ACHN (cell line): ENCODE measurements at places on chromosomes 2 and 18.

DNA sequence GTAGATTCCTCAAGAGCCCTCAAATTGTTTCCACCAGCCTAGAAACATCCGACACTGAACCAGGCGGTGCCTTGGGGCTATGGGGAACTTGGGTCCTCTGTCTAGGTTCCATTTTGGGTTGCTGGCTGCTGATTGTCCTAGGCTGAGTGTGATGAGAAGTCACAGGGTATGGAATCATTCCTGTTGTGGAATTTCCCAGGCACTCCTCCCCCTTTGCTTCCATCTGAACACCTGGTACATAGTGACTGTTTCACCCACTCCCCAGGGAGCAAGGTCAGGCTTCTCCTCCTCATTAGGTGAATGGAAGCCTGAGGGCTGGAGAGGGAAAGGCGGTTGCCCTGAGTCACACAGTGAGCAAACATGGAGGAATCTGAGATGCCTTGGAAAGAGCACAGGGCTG is 4.5 kb downstream of the KIF3C start:
- peak; percentile 73 for DNase-seq

DNA sequence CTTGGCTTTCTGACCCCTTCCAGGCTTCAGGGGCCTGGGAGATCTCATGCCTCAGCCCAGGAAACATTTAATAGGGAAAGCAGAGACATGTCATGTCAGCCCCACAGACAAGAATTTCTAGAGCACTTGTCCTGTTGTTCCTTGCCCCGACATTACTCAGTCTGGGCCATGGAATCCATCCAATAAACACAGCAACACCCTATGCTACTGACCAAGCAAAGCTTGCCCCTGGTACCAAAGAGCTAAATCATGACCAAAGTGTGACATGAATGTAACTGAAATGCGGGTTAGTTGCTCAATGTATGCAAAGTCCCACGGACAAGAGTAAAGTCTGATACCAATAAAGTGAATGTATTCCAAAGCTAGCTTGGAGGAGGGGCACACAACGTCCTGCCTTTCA is 35.1 kb downstream of the EHD3 start:
- DNase-seq, result no peak

- no peak for DNase-seq
These were observed 42.8 kb upstream of the PTMA start for GRCh38 chr2:231665245-231666170.

DNA sequence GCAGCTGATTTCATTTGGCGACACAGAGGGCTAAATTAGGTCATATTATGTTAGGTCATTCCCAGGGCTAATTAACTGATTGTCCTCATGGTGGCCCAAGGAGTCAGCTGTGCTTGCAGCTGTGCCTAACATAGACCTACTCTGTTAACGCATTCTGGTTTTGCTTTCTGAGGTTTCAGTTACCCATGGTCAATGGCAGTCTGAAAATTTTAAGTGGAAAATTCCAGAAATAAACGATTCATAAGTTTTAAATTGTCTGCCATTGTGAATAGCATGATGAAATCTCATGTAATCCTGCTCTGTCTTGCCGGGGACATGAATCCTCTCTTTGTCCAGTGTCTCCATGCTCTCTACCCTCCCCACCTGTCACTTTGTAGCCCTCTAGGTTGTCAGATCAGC is 168.7 kb downstream of the KCNS3 start:
- no peak for DNase-seq

DNA sequence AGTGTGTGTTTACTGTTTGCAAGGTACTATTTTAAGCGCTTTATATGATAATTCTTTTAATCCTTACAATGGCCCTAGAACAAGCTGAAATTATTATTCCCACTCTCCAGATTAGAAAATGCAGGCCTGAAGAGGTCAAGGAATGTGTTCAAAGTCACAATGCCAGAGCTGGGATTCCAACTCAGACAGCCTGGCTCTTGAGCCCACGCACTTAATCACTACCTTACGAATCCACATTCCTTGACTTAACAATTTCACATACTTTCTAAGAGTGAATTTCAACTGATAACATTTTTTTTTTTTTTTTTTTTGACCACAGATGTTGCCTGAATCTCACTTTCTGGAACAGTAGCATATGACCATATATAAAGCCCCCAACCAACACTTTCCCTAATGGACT is 400.3 kb downstream of the NCKAP5 start:
- no peak for DNase-seq

GRCh38 chr18:11293794-11294193 is 144.4 kb upstream of the PIEZO2 start:
- DNase-seq, result no peak

- no peak for DNase-seq
These were observed 62.6 kb upstream of the FN1 start for GRCh38 chr2:215498431-215498830.

- DNase-seq, result no peak
These were observed 68.8 kb downstream of the CLHC1 start for GRCh38 chr2:55163274-55163721.

- no peak for DNase-seq
These were observed 10.7 kb downstream of the CYRIA start for GRCh38 chr2:16654833-16655444.

GRCh38 chr18:8416212-8417019 is 192.8 kb upstream of the RAB12 start:
- no peak for DNase-seq

DNA sequence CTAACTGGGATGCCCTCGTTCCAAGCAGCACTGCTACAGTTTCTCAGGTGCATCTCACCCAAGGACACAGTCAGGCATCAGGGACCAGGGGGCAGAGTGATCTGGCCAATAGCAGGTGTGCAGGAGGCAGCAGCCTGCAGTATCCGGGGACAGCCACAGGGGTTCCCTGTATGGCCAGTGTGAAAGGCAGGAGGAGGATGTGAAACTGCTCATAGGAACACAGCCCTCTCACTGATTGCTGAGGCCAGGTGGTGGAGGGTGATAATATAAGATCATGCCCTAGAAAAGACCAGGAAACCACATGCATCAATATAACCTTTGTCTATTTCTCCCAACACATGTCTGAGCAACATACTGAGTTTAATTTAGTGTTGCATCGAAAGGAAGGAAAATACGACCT is 112.7 kb upstream of the TACR1 start:
- no peak for DNase-seq

DNA sequence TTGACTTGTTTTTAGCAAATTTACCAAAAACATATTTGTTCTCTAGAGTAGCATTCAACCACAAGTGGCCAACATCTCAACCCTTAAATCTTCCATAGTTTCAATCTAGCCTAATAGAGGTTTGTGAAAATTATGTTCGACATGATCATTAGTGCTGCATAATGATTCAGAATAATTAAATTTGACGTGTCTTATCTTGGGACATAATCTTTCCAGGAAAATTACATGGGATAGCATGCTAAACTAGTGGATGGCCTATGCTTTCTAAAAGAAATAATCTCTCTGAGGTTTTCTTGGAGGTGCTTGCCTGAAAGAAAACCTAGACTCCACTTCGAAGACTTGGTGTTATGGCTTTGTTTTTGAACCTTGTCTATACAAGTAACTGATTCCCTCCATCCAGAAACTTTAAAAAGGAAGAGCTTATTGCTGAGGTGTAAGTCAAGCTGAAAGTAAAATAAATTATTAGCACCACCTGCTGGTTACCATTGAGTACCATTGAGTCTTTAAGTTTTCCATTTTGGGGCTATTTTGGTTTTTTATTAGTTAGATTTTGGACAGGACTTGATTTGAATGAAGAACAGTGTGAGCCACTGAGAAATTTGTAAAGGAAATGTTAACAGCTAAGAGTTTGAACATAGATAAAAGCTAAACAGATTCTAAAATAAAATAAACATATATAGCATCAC is 32.7 kb downstream of the COX7A2L start:
- DNase-seq, result peak; percentile 32

- no peak for DNase-seq
These were observed 200.6 kb downstream of the NAPG start for GRCh38 chr18:10726198-10727068.

- no peak for DNase-seq
These were observed 292.3 kb upstream of the ID2 start for GRCh38 chr2:8389431-8390108.

DNA sequence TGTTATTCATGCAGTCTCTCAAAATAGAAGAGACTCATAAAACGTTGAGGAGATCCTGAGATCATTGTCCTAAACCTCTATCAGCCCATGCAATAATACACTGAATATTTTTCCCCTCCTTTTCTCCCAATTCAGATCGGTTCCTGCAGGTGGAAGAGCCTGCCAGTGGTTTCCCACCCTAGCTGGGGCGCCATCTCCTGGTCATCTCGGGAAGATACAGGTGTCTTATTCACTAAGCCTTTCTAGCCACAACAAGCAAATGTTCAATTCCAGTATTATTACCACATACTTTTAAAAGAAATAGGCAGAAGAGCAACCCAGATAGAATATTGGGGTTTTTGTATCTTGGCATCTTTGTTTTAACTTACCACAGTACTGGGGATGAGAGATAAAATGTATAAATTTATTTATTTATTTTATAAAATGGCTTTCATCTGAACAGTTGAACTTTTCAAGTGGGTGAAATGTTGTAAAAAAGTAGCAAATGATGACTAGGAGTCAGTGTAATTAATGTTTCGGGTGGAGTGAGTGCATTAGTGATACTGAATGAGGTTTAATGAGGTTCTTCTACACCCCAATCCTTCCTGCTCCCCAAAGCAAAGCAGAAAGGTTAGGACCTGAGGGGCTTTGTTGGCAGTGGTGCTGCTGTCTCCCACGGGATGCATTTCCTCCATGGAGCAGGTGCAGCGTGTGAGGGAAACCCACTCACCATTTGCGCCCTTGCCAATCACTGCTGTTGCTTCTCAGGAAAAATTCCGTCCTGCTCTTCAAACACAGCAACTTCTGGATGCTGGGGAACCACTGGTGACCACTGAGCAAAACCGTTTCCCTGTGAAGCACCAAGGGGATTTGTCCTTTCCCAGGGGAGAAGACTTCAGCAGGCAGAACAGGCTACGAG is 147.1 kb upstream of the FHL2 start:
- peak; percentile 73 for DNase-seq

DNA sequence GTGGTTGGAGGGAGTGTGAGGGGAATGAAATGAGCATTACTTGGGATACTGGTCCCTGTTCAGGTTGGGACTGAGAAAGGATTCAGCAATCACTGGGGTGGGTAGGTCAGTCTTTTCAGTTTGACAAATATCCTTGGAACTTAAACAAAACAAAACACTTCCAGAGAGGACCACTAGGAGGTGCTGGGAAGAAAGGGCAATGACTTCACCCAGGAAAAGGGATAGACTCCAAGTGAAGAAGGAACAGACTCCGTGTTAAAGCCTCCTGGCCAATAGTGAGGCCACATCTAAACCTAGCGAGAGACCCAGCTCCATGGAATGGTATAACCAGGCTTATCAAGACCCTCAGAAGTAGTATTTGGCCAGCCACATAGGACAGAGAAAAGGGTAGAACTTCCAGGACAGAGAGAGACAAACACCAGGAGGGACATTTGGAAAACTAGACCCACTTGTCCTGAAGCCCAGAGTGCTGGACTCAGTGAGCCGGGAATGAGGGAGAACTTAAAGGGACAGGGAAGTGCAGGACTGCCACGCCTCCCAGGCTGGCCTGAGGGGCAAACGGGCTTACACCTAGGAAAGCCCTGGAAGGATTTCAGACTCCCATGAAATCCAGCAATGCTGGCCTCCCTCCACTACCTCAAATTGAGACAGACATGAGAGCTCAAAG is 19.6 kb upstream of the KCNG3 start:
- peak; percentile 68 for DNase-seq

DNA sequence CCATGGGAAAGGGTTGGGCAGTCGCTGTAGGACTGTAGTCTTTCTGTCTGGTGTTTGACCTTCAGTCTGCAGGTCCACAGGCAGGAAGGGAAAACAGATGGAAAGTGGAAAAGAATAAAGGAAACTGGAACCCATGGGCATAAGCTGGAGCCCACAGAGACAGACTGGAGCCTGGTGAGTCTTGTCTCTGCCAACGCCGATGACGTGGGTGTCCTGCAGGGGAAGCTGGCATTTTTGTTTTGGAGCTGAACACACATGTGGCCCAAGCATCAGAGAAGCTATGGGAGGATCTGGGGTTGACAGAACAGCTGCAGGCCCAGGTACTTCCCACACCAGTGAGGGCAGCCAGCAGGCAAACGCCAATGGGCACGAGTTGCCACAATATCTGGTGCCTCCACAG is 28.2 kb upstream of the SOCS6 start:
- DNase-seq, result no peak

DNA sequence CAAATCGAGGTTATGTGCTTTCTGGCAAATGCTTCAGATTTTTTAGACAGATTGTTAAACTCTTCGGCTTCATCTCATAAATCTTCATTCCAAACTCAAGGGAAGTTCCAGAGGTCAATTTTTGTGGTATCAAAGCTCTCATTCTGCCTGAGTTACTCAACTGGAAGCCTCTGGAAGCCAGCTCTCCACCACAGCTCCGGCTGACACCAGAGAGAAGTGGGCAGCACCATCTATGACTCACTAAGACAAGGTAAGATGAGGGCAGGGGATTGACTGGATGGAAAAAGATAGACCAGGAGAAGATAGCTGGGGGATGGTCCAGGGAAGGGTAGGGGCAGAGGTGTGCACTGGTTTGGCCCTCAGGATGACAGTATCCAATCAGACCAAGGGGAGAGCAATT is 137.3 kb upstream of the HNRNPA3 start:
- DNase-seq, result no peak

DNA sequence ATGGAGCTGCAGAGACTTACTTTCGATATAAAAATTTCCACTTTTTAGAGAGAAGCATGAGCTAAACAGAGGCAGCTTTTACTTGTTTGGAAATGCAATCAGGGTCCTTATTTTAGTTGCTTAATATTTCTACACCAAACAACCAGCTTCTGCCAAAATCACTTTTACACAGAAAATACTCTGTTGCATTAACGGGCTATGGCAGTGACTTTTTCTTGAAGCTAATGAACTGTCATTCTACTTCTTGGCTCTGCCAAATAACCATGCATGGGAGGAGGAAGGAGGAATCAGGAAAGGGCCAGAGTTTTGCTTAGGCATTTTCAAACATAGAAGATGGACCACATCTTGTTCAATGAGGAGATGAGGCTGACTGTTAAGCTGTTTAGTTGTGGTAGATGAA is 23.6 kb upstream of the LTBP1 start:
- no peak for DNase-seq

DNA sequence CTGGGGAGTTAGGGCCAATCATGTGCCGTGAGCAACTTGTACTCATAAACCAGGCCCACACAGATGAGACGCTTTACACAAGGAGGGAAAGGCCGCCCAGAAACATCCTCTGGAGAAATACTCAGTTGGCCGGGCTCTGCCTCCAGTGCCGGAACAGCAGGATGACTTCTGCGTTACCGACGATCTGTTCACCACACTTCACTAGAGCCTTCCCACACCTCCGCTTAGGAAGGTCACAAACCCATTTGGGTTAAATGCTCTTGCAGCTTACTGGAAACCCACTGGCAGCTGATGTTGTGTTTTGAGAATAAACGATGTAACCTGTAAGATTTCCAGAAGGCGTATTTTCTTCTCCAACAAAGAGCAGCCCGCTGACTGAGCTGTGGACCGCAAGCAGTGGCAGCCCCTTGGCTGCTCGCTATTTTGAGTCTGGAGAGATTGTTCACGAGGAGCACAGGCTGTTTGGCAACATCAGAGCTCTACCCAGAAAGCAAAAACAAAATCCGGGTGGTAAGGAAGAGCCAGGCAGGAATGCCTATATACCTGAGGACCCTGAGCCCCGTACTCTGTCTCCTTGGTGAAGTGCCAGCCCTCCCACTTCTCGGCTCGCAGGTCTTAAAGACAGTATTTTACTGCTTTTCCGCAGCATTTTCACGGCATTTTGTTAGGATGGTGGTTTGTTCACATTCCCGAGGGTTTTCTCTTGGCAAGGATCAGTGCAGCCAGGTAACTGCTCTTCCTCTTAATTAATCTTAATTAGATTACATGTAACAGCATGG is 44.0 kb downstream of the COLEC12 start:
- no peak for DNase-seq
